ENCODE measurements at places on chromosomes 16 and 17.

GRCh38 chr16:11448796-11449416 lies 103.6 kb downstream of the RMI2 start:
- no peak for DNase-seq

DNA sequence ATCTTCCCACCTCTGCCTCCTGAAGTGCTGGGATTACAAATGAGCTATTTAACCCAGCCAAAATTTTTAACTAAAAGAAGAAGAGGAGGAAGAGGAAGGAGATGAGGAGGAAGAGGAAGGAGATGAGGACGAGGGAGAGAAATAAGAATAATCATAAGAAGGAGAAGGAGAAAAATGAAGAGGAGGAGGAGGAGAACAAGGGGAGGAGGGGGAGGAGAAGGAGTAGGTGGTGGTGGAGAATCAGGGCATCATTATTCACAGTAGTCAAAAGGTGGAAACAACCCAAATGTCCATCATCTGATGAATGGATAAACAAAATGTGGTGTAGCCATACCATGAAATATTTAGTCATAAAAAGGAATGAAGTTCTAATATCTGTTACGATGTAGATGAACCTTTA lies 21.2 kb upstream of the MGAT5B start:
- no peak for DNase-seq

DNA sequence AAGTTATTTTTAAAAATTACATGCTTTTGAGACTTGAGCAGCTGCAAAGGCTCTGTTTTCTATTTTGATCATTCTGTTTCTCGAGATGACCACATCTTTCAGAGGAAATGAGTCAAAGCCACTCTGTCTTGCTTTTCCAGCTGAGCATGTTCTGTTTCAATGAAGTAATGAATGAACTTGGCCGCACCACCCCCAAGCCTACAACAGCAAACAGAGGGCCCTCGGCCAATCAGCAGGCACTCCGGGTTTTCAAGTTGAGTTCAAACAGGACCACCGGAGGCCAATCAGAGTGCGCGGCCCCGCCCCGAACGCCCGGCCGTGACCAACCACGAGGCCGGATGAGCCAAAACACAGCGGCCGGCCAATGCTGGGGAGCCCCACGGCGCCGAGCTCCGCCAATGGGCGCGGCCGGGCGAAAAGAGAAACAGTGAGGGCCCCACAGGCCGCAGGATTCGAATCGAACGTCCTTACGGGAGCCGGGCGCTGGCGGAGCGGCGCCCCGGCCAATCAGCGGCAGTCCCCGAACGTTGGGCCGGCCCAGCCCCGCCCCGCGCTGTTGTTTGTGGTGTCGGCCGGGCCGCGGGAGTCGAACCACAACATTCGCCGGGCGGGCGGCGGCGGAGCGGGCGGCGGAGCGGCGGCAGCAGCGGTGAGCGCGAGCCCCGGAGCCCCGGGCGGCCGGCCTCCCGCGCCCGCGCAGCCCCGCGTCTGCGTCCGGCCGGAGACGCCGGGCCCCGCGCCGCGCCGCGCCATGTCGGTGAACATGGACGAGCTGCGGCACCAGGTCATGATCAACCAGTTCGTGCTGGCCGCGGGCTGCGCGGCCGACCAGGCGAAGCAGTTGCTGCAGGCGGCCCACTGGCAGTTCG lies at the start of gene UBALD2:
UBALD2 (plus strand) TSS at position 594 of the 869 bp plus-strand sequence; CDS start at position 752, 158 bp downstream.
- peak; percentile 99 for DNase-seq

- DNase-seq, result no peak
Measured at GRCh38 chr17:17172001-17172939, 33.9 kb downstream of the PLD6 start.

GRCh38 chr16:55502801-55503366 lies 6.0 kb upstream of the LPCAT2 start:
- no peak for DNase-seq

DNA sequence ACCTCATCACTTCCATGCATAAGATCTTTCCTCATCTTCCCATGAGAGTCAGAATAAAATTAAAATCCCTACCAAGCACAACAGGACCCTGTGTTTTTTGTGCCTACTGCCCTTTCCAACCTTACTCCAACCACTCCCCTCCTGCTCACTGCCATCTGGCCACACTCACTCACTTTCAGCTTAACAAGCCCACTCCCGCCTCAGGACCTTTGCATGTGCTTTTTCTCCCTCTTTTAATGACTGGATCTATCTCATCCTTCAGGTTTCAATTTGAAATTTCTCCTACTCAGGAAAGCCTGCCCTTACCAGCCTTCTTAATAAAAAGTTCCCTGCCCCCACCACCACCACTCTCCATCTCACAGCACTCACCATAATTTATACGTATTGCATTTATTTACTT lies 14.7 kb downstream of the C17orf67 start:
- DNase-seq, result no peak

DNA sequence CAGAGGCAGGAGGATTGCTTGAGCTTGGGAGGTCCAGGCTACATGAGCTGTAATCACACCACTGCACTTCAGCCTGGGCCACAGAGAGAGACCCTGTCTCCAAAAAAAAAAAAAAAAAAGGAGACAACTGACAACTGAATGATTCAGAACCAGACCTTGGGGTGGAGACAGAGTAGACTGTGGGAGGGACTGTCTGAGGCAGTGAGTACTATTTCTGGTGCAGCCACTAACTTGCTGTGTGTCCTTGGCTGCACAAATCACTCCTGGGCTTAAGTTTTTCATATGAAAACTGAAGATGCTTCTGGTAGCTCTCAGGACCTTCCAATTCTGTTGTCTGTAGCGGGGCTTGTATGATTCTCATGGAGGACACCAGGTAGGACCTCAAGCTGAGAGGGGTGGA lies 5.8 kb downstream of the ASB16 start:
- no peak for DNase-seq

DNA sequence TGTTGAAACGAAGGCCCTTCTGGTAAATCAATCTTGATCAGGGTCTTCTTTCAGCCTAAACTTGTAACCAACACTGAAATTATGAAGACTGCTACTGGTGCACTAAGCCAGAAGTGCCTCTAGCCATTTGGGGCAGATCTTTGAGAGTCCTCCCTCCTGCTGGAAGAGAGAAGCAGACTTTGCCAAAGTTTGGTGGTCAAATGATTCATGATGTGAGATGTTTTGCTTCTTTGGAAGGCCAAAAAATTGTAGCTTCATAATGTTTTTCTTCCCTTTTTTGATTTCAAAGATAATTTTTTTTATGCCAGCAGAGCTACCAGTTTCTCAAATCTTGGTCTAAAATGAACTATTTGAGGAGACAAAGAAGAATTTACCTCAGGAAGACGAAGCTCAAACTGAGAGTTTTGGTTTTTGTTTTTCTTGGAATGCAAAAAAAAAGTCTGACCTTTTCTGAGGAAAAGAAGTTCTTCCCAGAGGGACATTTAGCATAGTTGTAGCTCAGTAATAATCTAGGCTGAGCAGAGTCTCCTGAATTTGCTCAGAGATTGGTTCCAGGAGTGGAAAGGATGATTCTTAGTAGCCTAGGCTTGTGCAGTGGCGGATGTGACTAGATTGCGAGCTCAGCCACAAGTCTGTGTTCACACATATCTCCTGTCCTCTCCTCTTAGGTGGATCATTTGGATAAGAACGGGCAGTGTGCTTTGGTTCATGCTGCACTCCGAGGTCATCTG lies 50.9 kb downstream of the CYB561 start:
- peak; percentile 49 for DNase-seq

DNA sequence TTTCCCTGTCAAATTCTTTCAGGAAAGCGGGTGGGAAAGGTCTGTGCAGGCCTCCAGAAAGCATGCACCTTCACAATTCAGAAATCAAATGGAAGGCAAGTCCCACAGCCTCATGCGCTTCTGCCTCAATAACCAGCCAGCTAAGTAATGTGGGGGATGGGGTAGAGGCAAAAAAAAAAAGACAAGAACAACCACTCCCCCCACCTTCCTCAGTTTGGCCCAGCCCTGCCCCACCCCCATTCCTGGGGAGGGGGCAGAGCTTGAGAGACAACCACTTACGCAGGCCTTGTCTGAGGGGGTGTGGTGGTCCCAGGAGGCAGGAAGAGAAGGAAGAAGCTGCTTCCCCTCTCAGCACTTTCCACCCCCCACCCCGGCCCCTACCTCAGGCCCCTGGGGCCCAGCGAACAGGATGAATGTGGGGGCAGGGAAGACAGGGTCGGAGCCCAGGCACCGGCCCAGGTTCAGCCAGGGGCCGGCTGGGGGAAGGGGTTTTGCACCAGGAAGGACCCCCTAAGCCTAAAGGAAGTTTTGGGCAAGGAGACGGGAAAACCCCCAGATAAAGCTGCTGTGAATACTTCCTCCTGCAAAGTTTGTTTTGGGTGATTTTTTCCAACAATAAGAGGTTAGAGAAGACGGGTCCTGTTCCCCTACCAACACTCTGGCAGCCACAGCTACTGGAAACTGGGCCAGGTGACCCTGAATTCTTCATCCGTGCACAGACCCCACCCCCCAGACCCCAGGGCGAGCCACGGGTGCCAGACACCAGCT lies 1.2 kb downstream of the JUP start:
- no peak for DNase-seq

DNA sequence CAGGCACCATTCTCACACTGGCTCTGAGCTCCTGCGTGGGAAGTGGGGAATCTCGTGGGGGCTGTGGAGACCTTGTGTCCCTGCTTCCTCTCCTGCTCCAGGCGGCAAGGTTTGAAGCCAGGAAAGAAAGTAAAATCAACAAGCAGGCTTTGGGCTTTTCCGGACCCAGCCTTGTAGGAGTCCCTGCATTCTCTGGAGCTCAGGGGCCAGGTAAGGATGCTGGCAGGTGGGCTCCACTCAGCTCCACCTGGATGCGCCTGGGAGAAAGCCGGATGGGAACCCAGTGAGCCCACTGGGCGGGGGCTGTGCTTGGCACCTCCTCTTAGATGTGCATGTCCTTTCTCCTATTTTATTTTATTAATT lies 362.5 kb downstream of the SEC14L1 start:
- no peak for DNase-seq

GRCh38 chr16:83732536-83732935 lies 75.2 kb upstream of the HSBP1 start:
- DNase-seq, result no peak

GRCh38 chr17:83147280-83147679 lies 67.9 kb downstream of the METRNL start:
- DNase-seq, result no peak

GRCh38 chr16:71383054-71383773 lies 24.7 kb downstream of the CALB2 start:
- DNase-seq, result peak; percentile 10

DNA sequence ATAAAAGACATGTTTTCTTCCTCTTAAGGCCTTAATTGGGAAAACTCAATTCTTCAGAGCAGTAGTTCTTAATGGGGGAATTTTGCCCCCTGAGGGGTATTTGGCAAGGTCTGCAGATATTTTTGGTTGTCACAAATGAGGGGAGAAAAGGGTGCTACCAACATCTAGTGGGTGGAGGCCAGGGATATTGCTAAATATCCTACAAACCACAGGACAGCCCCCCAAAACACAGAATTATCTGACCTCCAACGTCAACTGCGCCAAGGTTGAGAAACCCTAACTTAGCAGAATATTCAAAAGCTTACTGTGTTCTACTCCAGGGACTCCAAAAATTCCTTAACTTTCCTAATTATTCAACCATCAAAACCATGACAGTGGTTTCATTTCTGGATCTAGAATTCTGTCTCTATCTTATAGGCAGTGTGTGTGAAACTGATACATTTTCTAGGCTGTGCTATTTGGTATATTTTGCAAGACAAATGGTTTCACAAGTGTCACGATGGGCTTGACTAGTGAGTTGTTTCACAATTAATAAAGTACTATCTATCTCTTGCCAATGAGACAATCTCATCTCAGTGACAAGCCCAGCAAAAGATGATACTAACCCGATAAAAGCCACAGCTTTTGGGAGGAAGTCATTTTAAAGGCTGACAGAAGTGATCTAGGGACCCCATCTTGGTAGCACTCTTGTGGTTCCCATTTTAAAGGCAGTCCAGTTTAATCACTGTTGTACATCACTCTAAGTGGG lies 14.7 kb downstream of the TXNDC11 start:
- no peak for DNase-seq

DNA sequence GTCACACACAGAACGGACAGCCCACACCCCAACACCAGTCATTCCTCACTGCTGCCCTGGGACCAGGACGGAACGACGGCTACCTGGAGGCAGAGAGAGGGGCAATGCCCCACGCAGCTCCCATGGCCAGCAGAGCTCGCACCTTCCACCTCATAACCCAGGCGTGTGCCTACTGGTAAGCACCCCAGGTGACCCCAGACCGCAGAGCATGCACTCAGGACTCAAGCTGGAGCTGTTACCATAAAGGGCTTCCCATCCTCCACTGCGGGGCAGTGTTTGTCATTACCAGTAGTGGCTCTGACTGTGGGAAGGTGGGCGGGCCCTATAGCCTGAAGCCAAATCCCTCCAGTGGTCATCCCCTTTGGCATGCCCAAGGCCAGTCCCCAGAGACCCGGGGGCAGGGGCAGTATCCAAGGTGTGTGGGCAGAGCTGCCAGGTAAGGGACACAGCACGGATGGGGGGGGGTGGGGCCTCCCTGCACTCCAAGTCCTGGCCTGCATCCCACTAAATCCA lies 4.7 kb upstream of the BCAR1 start:
- DNase-seq, result no peak

- DNase-seq, result no peak
Measured at GRCh38 chr16:79845734-79846135, 245.2 kb upstream of the MAF start.
